ENCODE measurements at places on chromosomes 11 and 22. TPM values are rescaled to one million over a fixed set of nuclear protein-coding genes. Genes with fewer than 3 reads are reported as not detected.

DNA sequence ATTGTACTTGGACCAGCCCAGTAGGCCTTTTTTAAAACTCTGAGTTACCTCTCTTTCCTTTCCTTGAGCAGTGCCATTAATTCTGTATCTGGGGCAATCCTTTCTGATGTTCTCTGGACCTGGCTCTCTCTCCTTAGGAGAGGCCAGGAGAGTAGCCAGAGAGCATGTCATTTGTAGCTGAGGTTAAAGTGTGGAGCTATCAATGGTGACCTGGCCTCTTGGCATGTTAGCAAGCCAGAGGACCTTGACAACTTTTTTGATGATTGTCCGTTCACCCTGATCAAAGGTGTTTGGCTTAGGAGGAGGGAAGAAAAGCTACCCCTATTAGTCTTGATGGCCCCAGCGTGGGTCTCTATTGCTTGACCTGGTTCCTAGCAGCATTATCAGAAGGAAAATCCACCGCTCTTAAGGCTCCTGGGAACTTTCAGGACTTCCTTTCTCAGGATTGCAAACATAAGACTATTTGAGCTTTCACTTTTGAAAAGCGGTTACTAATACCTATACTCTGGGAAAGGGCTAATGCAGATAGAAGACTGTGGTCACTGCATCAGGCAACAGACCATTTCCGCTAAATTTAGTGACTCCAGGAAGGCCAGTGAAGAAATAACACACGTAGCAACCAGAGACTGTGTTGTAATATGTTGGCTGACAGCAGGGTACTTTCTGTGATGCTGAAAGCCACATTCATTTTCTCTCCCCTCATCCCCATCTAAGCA is 18.2 kb downstream of the LIMK2 start:
- H3K27me3 ChIP-seq = no peaks in the 10 kb centered on the region
- H3K4me3 ChIP-seq = no peak overlapping the region
- peak overlapping the region; percentile 73 for H3K27ac ChIP-seq

DNA sequence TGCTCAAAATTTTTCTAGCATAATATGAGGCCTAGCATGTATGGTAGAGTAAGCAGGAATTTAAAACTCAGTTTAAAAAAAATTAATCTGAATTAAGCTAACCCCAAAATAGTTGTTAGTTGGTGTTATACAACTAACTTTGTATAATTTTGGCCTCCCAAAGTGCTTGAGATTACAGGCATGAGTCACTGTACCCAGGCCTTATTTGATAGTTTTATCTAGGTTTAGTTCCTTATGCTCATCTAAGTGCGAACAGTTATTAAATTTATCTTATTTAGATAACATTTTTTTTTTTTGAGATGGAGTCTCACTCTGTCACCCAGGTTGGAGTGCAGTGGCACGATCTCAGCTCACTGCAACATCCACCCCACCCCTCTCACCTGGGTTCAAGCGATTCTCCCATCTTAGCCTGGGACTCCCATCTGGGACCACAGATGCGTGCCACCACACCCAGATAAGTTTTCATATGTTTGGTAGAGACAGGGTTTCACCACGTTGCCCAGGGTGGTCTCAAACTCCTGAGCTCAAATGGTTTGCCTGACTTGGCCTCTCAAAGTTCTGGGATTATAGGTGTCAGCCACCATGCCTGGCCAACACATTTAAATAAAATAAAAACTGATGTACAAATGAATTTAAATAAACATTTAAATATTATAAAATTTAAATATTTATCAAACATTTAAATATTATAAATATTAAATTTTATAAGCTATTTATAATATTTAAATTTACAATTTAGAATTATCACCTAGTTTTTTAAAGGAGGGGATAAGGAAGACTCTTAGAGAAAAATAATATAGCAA is 7.5 kb downstream of the IL18 start:
- H3K36me3 ChIP-seq = no peaks in the 10 kb centered on the region
- no peak for DNase-seq
- no peak overlapping the region for H3K27ac ChIP-seq

- H3K4me1 ChIP-seq = peaks cover 21% of the 10 kb centered on the region
- H3K4me3 ChIP-seq = peak within 1 kb of the TSS; percentile 74
- H3K27me3 ChIP-seq = no peaks in the 10 kb centered on the region
- DNase-seq = peak; percentile 86
- no peaks in the 10 kb centered on the region for H3K36me3 ChIP-seq
Measured at GRCh38 chr11:112961146-112961668, at the start of gene NCAM1. Gene NCAM1, plus strand, starts transcription at chr11:112961420.

GRCh38 chr22:33389936-33390335 is 331.8 kb upstream of the SYN3 start:
- no peak for DNase-seq
- no peak overlapping the region for H3K27ac ChIP-seq
- H3K4me3 ChIP-seq = no peak overlapping the region
- no peaks in the 10 kb centered on the region for H3K36me3 ChIP-seq

DNA sequence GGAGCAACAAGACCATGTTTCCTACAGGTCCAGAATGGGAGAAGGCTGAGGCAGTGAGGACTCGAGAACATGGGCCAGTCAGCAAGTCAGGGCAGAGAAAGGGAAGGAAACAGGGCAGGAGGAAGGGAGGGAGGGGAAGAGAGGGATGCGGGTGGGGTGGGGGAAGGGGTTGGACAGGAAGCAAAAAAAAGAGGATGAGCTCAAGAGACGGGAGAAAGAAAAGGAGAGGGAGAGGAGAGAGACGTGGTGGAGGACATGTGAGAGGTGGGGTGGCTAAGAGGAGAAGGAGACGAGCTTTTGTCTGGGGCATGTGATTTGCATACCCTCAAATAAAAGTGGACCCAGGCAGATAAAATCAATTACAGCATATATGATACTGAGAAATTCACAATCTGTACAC is 389.5 kb upstream of the B3GAT1 start:
- no peaks in the 10 kb centered on the region for H3K36me3 ChIP-seq
- no peaks in the 10 kb centered on the region for H3K27me3 ChIP-seq
- H3K4me1 ChIP-seq = no peaks in the 10 kb centered on the region
- no peak overlapping the region for H3K27ac ChIP-seq
- no peak overlapping the region for H3K4me3 ChIP-seq
- no peak for DNase-seq

DNA sequence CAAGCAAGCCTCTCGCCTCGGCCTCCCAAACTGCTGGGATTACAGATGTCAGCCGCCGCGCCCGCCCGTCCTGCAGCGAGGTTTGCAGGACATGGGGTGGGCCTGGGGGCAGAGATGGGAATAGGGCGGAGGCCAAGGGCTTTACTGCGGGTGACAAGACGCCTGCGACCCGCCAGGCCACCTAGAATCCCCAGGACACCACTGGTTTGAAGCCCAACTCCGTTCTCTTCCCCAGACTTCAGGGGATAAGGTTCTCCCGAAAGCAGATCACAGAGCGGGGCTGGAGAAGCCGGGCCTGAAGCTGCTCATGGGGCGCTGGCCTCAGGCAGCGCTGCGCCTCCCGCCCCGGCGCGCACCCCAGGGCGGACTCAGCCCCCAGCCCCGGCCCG is 354 bp downstream of the POLR2L start:
- peak overlapping the region; percentile 96 for H3K4me3 ChIP-seq
- H3K27ac ChIP-seq = peak overlapping the region; percentile 91
- peaks cover 31% of the 10 kb centered on the region for H3K36me3 ChIP-seq
- no peaks in the 10 kb centered on the region for H3K27me3 ChIP-seq

GRCh38 chr11:68774194-68774585 is 22.9 kb upstream of the TESMIN start:
- DNase-seq = no peak
- no peak overlapping the region for H3K27ac ChIP-seq
- H3K27me3 ChIP-seq = no peaks in the 10 kb centered on the region
- no peaks in the 10 kb centered on the region for H3K4me1 ChIP-seq
- peaks cover 77% of the 10 kb centered on the region for H3K36me3 ChIP-seq

DNA sequence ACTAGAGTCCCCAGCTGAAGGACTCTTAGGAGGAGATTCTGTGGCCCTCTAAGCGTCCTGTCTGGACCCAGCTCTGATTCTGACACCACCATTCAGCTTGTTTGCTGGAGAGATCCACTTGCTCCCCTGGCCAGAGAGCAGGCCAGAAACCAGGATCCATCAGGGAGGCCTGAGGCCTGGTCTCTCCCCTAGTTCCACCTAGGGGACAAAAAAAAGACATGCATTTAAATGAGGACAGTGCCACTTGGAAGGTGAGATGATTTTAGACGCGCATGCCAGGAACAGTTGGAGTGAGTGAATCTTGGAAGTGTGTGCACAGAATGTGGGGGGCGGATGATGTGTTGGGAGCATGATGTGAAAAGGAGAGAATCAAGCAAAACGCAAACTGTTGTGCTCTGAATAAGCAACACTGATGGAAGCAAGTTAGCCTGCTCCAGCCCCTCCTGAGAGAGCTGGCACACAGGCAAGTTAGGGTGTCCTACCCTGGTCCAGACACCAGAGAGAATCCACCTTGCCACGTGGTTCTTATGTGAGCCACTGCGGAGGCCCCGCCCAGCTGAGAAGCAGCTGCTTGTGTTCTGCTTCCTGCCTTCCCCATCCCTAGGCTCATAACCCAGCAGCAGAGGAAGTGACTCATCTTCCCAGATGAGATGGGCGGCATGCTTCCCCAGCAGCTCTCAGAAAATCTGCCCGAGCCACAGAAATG is 8.0 kb upstream of the SLCO2B1 start:
- no peak overlapping the region for H3K27ac ChIP-seq
- no peaks in the 10 kb centered on the region for H3K36me3 ChIP-seq
- H3K4me1 ChIP-seq = no peaks in the 10 kb centered on the region
- DNase-seq = peak; percentile 30
- no peak overlapping the region for H3K4me3 ChIP-seq

DNA sequence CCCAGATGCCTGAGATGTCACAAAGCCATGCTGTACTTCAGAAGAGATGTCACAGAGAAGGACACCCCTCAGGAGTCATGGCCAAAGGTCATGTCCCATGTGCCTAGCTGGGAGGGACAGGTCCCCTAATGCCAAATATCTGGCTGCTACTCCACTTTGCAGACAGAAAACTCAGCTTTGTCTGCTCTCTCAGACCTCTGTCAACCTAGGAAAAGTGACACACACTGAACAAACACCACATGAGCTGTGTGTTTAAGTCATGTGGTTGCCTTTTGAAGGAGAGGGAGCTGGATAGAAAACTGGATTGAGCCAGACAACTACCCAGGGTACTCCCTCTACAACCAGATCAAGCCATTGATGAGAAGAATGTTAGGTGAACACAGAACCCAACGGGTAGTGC is 3.5 kb downstream of the TRIM66 start:
- peaks cover 4% of the 10 kb centered on the region for H3K36me3 ChIP-seq
- no peaks in the 10 kb centered on the region for H3K27me3 ChIP-seq
- no peak overlapping the region for H3K27ac ChIP-seq

TMEM86A gene
- total RNA-seq = 6.6 TPM

C11orf16 gene
- total RNA-seq = not detected

SERPING1 gene
- total RNA-seq = 256 TPM

C11orf87 gene
- total RNA-seq = not detected

Data from thyroid gland (tissue), 4 donors.